ENCODE measurements at places on chromosomes 7 and 10.

GRCh38 chr7:146479040-146479439 lies 362.4 kb downstream of the CNTNAP2 start:
- DNase-seq = no peak

GRCh38 chr7:14833707-14834106 lies 68.8 kb downstream of the DGKB start:
- DNase-seq = no peak

GRCh38 chr10:25130906-25131305 lies 43.9 kb upstream of the GPR158 start:
- DNase-seq = no peak

DNA sequence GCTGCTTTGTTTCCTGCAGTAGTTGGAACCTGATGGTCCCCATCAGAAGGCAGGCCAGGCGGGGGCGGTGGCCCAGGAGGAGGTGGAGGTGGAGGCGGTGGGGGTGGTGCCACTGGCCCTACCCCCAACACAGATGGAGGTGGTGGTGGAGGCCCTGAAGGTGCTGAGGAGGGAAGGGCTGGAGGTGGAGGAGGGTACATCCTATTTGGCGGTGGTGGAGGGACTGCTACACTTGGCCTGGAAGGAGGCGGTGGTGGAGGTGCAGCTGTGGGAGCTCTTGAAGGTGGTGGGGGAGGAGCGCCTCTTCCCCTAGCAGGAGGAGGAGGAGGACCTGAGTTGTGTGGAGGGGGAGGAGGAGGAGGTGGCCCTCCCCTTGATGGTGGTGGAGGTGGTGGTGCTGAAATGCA lies 36.8 kb downstream of the LMOD2 start:
- peak; percentile 57 for DNase-seq

DNA sequence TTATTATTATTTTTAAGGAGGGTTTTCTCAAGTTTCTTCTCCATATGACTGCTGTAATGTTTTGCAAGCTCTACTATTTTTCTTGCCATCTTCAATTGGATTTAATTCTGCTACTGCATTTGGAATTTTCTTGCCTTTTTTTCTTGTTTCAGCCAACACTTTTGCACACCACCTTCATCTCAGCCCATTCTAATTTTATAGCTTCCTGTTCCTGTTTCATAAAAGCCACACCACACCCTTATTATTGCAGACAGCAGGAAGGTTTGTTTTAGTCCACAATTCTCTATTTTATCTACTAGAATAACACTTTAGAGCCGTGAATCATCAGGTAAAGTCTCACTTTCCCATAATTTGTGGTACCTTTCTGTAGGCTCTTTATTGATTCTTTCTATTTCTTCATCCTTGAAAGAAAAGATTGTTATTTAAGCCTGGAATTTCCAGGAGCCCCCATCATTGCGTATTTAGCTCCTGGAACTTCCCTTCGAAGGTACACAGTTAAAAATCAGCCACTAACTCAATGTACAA lies 209.3 kb upstream of the TBX20 start:
- DNase-seq = no peak

DNA sequence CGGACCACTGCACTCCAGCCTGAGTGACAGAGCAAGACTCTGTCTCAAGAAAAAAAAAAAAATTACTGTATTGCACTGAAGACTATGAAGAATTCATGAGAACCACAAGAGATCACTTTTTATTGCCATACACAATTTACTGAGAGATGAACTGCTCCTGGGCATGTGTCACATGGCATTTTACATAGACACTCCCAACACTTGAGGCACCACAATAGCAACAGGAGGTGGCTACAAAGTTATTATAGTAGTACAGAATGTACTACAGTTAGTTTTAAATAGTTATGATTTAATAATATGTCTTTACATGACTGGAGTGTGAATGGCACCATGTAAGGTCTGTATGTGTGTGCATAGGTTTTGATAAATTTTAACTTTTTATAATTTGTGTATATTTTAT lies 70.6 kb downstream of the KMT2E start:
- no peak for DNase-seq

DNA sequence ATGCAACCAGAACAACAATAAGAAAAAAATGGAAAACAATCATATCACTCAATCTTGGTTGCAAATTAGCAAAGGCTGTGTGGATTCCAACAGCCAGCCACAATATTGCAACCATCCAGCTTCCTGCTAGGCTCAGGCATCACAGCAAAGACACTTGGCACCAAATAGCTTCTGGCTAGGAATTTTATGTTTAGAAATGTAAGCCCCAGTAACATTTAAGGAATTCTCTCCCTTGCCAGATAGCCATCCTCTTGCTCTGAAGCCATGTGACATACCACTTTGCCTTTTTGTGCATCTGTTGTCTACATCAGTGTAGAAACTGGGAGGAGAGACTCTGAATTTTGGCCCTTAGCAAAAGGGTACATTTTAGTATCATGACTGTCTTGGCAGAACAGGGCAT lies 22.2 kb downstream of the MKX start:
- no peak for DNase-seq

DNA sequence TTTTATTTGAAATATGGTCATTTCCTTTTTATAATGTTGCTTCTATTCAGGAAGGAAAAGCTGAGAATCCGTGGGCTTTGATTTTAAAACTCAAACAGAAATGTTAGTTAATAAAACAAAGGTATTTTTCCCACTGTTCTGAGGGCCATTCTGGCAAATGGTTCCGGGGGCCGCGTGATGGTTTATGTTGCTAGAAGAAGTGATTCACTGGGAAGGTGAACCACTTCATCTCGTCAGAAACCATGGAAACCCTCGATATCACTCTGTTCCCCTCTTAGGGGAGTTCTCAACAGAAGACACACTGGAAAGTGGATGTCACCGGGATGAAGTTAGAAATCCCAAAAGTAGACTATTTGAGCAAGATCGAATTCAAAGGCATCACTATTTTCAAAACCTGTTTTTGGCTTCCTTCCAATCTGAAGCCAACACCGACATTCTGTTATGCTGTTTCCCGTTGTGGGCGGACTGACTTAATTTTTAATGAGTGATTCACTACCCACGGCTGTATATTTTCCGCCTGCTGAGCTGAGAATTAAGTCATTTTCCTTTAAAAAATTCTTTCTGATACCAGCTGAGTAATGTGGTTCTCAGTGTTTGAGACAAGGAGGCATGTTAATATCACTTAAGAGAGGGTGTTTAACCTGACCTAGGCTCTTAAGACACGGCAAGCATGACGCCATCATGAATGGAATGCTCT lies 84.1 kb downstream of the PTPRE start:
- DNase-seq = no peak

GRCh38 chr7:129110258-129110981 lies 34.1 kb upstream of the TSPAN33 start:
- peak; percentile 64 for DNase-seq

- DNase-seq = peak; percentile 81
Observed at GRCh38 chr7:1856161-1856887, 186.2 kb downstream of the ELFN1 start.

- no peak for DNase-seq
Observed at GRCh38 chr10:62050893-62051433, 149.5 kb downstream of the ARID5B start.
